Aorta (tissue), 5 donors: ENCODE measurements at places on chromosomes 16 and 17. TPM values are rescaled to one million over a fixed set of nuclear protein-coding genes. Genes with fewer than 3 reads are reported as not detected.

DNA sequence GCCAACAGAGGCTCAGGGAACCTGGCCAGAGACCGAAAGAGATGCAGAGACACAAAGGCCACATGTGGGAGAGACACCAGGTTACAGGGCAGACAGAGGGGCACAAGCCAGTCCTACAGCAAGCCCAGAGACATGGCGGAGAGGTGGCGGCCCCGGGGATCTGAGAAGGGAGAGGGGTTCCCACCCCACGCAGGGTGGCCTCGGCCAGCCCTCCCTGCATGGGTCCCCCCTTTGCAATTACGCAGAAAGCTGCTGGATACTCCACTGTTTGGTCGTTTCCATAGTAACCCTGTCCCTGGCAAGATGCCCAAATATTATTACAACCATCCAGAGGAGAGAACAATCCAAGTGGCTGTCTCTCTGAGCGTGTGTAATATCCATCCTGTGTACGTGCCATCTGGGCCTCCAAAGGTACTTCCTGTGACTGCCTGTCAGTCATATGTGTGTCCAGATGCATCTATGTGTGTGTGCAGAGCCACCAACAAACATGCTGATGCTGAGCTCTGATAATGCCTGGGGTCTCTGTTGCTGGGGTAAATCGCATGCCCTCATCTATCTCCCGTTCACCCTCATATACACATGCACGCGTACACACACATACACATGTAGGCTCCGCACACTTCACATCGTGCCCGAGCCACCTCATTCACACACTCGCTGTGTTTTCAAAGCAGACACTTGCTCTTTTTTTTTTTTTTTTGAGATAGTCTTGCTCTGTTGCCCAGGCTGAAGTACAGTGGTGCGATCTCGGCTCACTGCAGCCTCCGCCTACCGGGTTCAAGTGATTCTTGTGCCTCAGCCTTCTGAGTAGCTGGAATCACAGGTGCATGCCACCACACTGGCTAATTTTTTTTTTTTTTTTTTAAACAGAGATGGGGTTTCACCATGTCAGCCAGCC, 5.5 kb downstream of the PCGF2 start:
- no peak overlapping the region for H3K27ac ChIP-seq
- DNase-seq = no peak
- H3K4me3 ChIP-seq = no peak overlapping the region
- peaks cover 2% of the 10 kb centered on the region for H3K4me1 ChIP-seq
- H3K27me3 ChIP-seq = no peaks in the 10 kb centered on the region

DNA sequence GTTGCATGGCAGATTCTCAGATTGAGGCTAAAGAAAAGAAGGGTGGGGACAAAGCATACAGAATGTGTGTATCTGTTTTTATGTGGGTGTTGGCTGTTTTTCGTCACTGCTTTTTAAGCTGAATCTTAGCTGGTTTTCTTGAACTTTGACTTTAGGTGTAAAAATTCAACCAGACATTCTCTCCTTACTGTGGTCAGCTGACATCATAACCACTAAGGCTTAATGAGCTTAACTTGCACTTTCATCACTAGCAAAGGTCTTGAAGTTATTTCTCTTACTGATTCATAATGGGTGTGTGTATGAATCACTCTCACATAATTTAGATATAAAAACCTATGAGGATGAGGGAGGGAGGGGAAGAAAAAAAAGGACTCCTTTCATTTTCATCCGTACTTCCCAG, 4.0 kb upstream of the CDC6 start:
- no peak overlapping the region for H3K4me3 ChIP-seq
- no peak overlapping the region for H3K27ac ChIP-seq
- H3K36me3 ChIP-seq = no peaks in the 10 kb centered on the region
- H3K4me1 ChIP-seq = peaks cover 5% of the 10 kb centered on the region
- no peak for DNase-seq
- no peaks in the 10 kb centered on the region for H3K27me3 ChIP-seq

The ARL4D gene
- total RNA-seq = 6.9 TPM

DNA sequence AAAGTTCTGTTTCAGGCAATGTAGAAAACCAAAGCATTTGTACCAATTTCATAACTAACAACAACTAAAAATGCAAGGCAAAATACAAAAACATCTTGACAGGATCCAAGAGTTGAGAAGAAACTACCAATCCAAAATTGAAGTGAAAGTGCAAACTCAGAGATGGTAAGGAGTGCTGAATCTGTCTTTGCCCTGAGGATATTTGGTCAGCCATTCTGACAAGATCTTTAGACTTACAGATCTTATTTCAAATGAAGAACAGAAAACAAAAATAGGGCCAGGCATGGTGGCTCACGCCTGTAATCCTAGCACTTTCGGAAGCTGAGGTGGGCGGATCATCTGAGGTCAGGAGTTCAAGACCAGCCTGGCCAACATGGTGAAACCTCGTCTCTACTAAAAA, 412.8 kb downstream of the ZFHX3 start:
- H3K4me3 ChIP-seq = no peak overlapping the region
- H3K27me3 ChIP-seq = no peaks in the 10 kb centered on the region
- H3K36me3 ChIP-seq = no peaks in the 10 kb centered on the region

DNA sequence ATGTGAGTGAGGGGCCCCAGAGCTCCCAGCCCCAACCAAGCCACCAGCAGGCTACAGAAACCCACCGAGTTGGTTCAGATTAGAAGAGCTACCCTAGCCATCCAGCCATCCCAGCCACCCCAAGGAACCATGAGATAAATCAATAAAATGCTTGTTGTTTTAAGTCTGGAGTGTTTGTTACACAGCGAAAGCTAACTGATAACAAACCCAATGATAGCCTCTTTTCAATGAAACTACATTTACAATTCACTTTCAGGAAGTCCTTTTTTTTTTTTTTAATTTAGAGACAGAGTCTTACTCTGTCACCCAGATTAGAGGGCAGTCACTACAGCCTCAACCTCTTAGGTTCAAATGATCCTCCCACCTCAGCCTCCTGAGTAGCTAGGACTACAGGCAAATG, 215.0 kb upstream of the ZFHX3 start:
- no peaks in the 10 kb centered on the region for H3K4me1 ChIP-seq
- H3K27ac ChIP-seq = no peak overlapping the region
- H3K4me3 ChIP-seq = no peak overlapping the region
- DNase-seq = no peak
